ENCODE measurements at places on chromosomes 6 and 20.

GRCh38 chr20:54535746-54536145, 60.4 kb downstream of the DOK5 start:
- DNase-seq: no peak

DNA sequence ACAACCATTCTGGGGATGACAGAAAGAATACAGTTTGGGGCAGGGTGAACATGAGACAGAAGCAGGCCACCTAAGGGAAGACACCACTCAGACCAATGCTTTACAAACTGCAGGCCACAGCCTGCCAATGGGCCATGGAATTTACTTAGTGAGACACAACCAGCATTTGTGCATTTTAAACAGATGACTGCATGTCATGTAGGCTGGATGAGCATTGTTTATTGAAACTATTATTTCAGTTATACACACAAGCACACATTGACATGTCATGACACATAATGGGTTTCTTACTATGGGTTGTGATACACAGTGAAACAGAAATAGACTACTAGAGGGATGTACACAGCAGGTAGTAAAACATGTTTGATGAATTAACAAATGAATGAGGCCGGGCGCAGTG, 8.0 kb downstream of the PGM3 start:
- DNase-seq: no peak

GRCh38 chr6:1669996-1670395, 60.3 kb downstream of the FOXC1 start:
- no peak for DNase-seq

DNA sequence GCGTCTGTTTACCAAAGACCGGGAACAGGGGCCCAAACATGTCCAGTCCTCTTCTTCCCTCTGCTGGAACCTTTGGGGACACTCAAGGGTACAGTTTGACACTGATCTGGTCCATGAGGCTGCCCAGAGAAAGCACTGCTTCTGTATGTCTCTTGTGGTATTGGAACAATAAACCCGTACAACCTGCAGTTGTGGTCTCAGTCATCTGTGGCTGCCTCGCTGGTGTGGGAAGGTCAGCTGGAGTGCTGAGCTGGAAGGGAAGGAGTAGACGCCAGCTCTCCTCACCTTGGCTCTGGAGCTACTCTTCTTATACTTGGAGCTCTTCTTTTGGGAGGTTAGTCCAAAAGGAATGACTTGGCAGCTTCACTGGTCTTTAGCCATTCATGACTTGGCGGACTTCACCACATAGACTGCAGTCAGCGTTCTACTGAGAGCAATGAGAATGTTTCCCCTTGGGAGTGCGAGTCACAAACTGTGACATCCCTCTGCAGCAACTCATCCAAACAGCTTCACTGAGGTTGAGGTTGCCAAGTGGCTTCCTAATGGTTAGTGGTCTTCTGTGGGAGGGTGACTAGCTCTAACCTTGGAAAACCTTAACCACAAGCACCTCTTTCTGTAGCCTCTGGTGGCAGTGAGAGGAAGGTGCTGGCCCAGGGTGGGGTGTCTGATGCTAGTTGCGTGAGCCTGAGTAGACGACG, 81.2 kb downstream of the ASXL1 start:
- no peak for DNase-seq

DNA sequence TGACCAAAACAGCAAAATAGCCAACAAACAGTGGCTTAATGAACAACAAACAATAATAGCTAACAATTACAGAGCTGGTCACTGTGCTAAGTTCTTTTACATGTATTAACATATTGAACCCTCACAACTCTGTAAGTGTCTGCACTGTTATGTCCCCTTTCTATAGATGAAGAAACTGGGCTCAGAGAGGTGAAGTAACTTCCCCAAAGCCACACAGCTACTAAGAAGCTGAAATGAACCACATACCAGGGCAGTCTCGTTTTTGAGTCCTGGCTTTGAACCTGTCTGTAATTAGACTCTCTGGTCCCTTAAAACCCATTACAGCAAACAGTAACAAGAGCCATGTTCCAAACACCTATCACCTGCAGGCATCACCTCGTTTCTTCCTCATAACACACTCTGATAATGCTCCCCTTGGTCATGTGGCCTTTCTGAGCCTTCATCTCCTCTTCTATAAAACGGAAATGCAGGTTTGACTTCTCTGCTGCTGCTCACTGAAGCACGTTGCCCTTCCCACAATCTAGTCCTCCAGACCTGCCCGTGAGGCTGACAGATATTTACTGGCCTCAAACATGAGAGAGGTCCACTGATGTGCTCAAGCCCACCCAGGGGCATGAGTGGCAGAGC, 23.3 kb downstream of the KCNK15 start:
- DNase-seq: no peak

GRCh38 chr6:14455876-14456648, 338.5 kb downstream of the CD83 start:
- no peak for DNase-seq

- no peak for DNase-seq
Measured at GRCh38 chr6:36142971-36143838, 12.9 kb downstream of the MAPK13 start.

DNA sequence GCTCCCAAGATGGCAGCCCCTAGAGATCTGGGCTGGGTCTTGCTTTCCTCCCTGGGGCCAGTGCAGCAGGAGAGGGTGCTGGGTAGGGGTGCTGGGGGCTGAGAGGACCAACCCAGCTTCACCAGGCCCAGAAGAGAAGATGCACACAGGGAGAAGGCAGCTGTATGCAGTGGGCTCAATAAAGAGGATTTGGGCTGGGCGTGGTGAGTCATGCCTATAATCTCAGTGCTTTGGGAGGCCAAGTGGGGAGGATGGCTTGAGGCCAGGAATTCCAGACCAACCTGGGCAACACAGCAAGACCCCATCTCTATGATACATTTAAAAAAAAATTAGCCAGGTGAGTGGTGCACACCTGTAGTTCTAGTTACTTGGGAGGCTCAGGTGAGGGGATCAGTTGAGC, 25.7 kb upstream of the EMILIN3 start:
- no peak for DNase-seq

DNA sequence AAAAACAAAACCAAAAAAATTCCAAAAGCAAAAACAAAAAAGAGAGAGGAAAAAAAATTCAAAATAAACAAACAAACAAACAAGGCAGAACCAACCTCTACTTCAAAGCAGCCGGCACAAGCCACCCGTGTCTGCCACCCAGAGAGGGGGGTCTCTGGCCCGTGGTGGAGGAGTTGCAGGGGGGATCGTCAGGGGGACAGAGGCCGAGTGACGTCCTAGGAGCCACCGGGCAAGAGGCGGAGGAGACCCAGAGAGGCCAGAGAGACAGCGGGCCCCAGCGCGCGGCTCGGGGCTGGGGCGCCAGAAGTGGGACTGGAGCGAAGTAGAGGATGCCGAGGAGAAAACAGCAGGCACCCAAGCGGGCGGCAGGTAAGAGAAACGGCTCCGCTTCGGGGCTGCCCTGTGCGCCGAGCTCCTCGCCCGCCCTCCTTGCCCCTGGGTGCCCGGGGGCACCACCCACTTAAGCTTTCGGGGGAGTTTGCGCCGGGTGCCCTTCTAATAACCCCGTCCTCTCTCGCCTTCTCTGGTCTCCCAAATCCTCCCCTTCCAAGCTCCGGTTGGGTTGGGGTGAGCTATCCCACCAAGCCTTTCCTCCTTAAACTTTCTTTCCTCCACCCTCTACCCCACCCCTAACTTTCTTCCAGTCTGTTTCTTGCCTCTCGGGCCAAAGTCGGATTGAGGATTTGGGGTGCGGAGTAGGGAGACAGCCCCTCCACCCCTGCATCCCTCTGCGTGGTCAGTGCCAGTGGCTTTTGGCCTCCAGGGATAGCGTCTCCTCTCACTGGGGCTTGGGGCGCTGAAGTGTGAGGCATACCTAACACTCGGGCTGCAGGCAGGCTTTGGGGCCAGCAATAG, 1.0 kb downstream of the TSHZ2 start:
- no peak for DNase-seq

- no peak for DNase-seq
Measured at GRCh38 chr6:124983383-124984083, 21.3 kb downstream of the RNF217 start.

DNA sequence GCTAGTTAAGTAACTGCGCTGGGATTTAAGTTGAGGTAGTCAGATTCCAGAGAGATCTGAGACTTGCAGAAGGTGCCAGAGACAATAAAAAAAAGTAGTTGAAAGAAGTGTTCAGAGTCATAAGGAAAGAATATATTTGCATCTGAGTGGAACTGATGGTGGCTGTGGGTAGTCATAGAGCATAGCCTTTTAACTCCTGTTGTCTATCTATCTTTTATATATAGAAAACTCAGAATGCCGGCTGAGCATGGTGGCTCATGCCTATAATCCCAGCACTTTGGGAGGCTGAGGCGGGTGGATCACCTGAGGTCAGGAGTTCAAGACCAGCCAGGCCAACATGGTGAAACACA, 62.0 kb downstream of the CARMIL1 start:
- no peak for DNase-seq

- no peak for DNase-seq
Measured at GRCh38 chr6:155115893-155116570, 120.9 kb downstream of the TIAM2 start.

- DNase-seq: no peak
Measured at GRCh38 chr20:301886-302848, 4.8 kb downstream of the ZCCHC3 start.

DNA sequence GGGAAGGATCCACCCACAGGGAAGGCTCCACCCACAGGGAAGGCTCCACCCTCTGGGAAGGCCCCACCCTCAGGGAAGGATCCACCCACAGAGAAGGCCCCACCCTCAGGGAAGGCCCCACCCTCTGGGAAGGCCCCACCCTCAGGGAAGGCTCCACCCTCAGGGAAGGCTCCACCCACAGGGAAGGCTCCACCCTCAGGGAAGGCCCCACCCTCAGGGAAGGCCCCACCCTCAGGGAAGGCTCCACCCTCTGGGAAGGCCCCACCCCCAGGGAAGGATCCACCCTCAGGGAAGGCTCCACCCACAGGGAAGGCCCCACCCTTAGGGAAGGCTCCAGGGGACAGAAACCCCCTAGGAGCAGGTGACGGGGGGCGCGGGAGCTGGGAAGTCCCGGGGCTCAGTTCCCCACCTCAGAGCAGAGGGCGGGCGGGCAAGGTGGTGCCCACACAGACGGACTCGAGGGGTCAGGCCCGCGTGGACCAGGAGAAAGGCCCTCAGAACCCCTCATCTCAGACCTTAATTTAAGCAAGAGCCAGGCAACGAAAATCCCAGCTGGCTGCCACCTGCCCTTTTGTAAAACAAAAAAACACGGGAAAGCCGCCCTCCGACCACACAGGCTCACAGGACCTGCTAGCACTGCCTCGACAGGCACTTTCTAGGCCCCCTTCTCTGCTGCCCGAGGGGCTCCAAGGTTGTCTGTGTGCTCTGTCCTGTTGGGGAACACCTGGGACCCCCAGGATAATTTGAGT, 39.7 kb downstream of the KCNQ2 start:
- DNase-seq: peak; percentile 79

DNA sequence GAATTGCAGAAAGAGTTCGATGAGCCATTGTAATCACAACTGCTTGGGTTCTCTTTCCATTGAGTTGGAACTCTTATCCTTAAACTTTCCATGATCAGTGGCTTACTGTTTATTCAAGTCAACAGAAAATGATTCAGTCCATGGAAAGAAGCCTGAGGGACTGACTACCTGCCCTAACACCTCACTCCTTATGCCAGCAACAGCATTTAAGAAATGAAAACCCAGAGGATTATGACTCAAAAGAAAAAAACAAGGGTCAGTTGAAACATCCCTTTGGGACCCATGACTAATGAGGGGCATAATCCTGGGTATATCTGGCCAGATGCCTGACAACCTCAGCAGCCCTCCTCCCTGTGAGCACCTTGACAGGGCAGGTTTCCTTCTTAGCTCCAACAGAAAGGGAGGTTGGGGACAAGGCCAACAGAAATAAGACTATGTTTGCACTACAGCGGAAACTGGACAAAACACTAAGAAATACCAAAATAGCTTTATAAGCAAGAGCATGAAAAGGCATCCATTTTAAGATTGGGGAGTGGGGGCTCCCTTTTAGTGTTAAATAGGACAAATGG, 106.7 kb downstream of the MAP3K5 start:
- no peak for DNase-seq

DNA sequence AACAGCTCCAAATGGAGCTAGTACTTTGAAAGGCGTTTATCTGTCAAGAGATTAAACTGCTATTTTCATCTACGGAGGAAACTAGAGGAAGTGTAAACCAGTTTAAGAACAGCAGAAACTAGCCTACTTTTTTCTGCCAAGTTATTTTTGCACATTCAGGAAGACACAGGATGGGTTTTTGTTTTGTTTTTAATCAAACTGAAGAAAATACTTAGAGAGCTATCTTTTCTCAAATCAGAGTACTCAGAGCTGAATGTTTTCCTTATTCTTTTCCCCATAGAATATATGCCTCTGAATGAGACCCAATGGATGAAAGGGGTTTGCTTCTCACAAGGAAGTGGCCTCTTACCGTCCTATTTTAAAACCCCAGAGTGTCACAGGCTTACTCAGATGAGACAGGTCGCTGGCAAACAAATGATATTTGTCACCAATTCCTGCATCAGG, 538.5 kb downstream of the CD83 start:
- DNase-seq: no peak

DNA sequence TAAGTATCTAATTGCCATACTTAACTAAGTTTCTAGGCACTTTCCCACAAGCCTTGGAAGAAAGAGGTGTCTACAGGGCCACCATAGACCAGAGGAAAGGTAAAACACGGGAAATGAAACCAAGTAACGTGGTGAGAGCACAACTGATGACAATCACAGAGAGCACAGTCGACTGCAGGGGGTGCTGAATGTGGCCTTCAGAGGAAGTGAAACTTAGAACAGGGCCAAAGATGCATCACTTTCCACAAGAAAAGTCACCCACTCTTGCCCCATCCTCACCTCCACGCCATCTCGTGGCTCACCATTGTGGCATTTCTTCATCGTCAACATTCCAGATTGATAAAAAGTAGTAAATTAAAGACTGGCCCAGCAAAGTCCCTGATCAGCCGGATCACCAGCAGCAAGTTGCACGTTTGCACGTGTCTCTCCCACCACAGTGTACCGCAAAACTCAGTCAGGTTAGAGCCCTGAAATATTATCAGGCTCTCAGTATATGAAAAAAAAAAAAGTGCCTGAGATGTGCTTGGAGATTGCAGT, 31.4 kb downstream of the HIVEP2 start:
- DNase-seq: no peak

DNA sequence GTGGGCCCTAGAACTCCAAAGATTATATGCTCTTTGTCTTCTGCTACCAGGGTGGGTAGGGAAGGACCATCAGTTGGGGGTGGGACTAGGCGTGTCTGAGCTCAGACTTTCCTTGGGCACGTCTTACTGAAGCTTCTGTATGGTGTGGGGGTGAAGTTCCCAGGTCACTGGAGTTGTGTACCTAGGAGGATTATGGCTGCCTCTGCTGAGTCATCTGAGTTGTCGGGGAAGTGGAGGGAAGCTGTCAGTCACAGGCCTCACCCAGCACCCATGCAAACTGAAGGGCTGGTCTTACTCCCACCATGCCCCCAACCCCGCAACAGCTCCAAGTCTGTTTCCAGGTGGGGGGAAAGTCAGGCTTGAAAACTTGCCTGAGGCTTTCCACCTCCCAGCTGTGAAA, 90.1 kb downstream of the LPA start:
- no peak for DNase-seq

DNA sequence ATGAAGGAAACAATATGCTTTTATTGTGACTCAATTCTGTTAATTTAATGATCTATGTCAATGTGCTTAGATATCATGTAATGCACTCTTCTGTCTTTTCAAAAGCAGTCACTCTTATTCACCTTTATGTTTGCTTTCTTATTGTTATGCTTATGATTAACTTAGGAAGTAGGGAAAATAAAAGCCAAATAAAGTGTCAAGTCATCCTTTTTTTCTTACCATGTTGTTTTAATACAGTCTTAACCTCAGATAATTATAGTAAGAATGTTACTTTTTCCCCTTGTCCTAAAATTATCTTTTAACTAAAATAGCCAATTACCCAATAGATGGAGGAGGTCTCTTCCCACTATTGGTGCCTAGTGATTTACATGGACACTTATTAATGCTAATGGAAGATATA, 72.6 kb downstream of the TFAP2B start:
- DNase-seq: no peak

Measured in T47D (cell line).